Activated CD8-positive, alpha-beta T cell treated with anti-CD3 and anti-CD28 coated beads for 36 hours (primary cell): ENCODE measurements at places on chromosomes 2 and 18. TPM values are rescaled to one million over a fixed set of nuclear protein-coding genes. Genes with fewer than 3 reads are reported as not detected.

SPC25 gene
- total RNA-seq = 32.0 TPM

TSPYL6 gene
- total RNA-seq = not detected

HOXD9 gene
- not detected for total RNA-seq

CCDC74A gene
- total RNA-seq = 10.4 TPM

KCNIP3 gene
- total RNA-seq = not detected

C2orf78 gene
- not detected for total RNA-seq

TTL gene
- total RNA-seq = 29.6 TPM

GALNT5 gene
- not detected for total RNA-seq

SLC30A3 gene
- total RNA-seq = 0.43 TPM

MRO gene
- not detected for total RNA-seq

INHA gene
- total RNA-seq = not detected

BCL2L11 gene
- 22.6 TPM for total RNA-seq

KCNJ13 gene
- not detected for total RNA-seq

KCNF1 gene
- total RNA-seq = not detected

ERICH2 gene
- not detected for total RNA-seq

FARSB gene
- total RNA-seq = 56.7 TPM

LHCGR gene
- not detected for total RNA-seq
